ENCODE measurements at places on chromosomes 11 and 22.
A peak's percentile ranks its signal among the peaks of the same experiment; 100 is the strongest.

DNA sequence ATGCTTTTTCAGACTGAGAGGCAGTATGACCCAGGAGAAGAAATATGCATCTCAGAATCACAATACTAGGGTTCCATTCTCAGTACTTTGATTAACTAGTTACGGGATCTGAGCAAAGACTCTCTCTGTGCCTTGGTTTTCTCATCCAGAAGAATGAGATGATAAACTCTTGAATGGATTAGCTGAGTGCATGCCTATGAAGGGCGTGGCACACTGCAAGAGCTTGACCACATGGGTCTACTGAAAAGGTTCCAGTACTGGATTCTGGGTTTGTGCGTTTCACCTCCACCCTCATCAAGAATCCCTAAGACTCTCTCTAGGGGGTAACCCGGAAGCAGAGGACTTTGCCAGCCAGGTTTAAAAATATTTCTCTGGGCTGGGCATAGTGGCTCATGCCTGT lies 25.6 kb downstream of the PGA5 start:
- DNase-seq = peak; percentile 29

DNA sequence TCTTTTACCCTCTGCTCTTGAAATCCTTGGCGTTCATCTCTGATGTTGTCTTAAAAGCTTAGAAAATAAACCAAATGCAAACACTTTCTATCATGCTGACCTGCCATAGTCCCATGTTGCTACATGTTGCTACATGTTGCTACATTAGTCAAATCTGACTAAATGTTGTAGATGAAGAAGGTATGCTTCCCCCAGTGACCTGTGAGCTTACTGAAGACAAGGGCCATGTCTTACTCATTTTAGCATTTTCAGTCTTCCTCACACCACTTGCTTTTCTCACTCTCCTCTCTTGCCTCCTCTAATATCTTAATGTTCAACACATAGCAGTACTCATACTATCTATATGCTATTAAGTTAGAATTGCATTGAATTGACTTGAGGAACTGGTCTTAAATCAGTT lies 346.4 kb upstream of the MTNR1B start:
- DNase-seq = no peak

DNA sequence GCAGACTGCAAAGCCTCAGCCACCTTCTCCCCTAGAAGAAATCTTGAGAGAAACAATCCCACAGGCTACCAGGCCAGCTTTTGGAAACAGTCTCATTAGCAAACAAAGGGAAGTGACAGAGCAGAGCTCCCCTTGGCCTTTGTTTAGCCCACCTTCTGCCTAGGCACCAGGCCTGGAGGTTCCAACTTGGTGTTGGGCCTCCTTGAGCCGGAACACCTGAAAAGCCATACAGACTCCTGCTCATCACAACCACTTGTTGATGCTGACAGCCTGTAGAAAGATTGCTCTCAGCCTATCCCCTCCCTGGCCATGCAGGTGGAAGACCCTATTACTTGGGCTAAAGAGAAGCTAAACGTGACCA lies 26.6 kb downstream of the KCNQ1OT1 start:
- DNase-seq = no peak

- no peak for DNase-seq
Measured at GRCh38 chr11:23473782-23474181, 613.5 kb upstream of the CCDC179 start.

DNA sequence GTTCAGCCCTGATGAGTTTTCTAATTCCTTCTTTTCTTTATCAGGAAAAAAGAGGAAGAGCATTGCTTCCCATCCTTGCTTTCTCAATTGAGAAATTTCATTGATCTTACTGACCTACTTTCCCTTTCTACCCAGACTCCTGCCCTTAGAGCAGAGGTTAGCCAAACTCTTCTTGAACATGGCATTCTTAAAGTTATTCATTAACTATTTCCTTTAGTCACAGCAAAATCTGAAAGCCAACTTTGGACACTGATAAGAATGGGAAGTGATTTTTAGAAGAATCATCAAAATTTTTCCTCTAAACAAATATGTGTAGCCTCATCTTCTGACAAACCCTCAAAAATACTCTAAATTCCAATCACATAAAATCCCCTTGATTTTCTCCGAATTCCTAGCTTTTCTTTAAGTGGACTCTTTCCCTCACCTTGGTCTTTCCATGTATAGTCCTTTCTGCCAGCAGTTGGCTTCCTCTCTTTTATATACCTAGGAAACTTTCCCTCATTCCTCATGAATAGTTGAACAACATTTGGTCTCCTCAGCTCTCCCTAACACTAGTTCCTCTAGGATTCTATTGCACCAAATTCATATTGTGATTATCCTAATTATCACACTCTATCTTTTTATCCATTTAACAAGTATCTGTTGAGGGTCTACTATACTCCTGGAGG lies 566.7 kb upstream of the CCDC90B start:
- DNase-seq = no peak

DNA sequence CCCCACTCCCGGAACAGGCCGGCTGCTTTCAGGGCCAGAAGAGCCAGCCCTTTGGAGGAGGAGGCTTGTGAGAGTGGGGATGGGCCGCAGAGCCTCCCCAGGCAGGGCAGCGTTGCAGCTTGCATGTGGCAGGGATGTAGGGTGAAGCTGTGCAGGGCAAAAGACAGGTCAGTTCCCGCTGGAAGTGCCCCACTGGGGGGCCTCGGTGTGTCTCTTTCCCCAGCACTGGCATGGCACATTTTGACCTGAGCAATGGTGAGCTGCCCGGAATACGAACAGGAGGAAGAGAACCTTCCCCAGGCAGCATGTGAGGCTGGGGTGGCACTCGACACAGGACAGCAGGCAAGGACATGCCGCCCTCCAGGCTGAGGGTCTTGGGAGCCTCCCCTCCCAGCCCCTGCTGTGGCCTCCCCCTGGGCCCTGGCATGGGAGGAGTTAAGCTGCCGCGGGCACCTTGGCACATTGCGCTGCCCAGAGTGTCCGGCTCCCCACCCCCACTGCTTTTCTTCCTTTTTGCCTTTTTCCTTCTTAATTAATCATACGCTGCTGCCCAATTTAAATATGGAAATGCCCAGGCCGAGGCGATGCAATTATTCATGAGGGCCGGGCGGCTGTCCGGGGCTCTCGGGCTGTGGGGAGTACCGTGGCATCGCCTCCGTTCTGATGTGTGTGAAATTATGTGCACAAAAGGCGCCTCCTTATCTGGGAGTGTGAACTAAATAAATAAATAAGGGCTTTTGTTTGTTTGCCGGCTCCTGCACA lies 76.0 kb upstream of the WNT7B start:
- peak; percentile 47 for DNase-seq

GRCh38 chr11:64297699-64298358 lies 2.3 kb upstream of the CATSPERZ start:
- DNase-seq = peak; percentile 43

- DNase-seq = peak; percentile 41
Measured at GRCh38 chr22:46652081-46652846, 32.1 kb downstream of the GRAMD4 start.

- no peak for DNase-seq
Measured at GRCh38 chr11:131934006-131934405, 563.6 kb downstream of the NTM start.

- peak; percentile 51 for DNase-seq
Measured at GRCh38 chr11:67275606-67276409, 9.5 kb downstream of the GRK2 start.

DNA sequence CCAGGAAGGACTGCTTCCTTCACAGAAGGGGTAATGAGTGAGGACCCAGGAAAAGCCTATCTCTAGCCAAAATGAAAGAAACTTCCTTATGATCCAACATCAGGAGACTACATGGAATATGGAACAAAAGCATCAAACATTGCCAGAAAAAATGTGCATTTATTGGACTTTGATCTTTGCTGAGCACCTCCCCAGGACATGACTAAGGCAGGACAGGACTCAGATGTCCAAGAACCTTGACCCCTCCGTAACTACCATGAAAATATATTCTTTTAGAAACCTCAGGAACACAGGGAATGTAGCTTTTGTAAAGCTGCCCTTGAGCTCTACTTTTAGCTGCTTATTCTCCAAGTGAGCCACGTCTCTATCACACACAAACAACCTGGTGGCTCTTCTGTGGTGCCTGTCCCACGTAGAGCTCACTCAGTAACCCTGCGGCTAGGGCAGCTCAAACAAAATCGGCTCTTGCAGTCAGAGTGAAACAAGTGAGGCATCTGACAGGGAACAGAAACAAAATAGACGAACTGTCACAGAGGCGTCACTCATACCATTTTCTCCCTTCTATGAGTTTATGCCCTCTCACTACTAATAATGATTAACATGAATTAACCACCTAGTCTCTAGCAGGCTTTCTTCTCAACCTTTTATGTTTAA lies 471.5 kb upstream of the API5 start:
- DNase-seq = no peak

DNA sequence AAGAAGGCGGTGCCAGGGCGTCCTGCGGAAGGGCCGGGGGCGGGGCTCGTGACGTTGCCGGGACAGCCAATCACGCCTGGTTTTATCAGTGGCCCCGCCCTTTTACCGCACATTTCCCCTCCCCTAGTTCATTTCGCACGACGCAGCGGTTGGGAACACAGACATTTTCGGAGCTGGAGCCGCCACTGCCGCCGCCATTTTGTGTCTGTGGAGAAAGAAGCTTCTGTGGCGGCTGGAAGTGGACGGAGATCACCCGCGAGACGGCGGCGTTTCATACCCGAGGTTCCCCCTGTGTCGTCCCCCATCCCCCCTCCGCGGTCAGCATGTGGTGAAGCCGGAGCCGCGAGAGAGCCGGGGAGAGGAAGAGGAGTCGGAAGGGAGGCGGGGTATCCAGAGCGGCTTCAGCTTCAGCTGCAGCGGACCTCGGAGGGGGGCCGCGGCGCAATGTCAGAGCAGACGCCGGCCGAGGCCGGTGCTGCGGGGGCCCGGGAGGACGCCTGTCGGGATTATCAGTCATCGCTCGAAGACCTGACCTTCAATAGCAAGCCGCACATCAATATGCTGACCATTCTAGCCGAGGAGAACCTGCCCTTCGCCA lies at the start of gene PCF11:
Gene PCF11 (plus strand): TSS at position 136 of the 598 bp plus-strand sequence. CDS start 309 bp downstream, at position 445.
- no peak for DNase-seq

- no peak for DNase-seq
Measured at GRCh38 chr22:37616201-37617083, 7.8 kb downstream of the GGA1 start.

- DNase-seq = no peak
Measured at GRCh38 chr22:29569011-29569678, 11.8 kb downstream of the NIPSNAP1 start.

DNA sequence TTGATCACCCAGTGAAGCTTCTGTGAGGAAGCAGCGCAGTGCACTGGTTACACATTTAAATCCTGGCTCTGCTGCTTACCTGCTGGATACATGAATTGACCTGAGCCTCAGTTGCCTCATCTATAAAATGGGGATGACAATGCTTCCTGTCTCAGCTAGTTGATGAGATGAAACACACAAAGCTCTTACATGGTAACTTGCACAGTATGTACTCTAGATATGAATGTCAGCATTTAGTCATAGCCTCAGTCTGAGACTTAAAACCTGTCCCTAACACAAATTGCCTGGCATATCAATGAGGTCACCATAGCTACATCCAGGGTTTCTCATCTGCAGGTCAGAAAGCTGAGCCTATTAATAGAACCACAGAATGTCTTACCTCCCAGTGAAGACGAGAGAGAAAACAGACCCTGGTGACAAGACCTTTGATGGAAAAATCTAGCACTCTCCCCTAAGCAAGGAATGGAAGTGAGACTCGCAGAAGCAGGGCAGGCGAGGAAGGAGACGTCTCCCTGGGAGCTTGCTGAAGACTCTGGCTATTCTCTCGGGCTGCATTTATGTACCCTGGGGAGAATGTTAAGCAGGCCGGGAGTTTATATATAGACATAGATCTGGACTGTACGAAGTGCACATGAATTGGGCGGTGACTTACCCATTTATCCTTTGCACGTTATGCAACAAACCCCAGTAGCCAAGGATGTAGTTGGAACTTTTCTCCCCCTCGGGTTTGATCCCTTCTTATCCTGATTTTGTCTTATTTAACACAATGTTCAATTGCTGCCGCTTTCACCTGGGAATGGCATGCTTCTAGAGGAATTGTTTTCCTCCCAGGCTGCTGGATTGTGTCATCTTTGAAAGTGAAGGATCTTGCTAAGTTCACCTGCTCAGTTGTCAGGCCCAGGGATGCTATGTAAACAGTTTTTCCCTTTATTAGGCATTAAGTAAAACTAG lies 18.0 kb downstream of the SDHAF2 start:
- no peak for DNase-seq

DNA sequence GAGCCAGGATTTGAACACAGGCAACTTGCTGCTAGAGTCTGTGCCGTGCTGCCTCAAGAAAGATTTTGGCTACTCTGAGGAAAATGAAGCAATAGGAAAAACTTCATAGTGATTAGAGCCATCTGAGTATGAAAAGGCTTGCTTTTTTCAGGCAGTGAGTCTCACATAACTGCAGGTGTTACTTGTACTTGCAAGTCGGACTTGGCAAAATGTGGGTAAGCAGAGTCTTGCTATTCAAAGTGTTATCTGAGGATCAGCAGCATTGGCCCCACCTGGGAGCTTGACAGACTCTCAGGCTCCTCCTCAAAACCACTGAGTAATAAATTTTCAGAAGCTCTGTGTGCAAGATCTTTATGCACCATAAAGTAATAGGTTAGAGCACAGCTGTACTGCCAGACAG lies 18.1 kb downstream of the RNF141 start:
- no peak for DNase-seq

- DNase-seq = no peak
Measured at GRCh38 chr11:110525883-110526282, 96.1 kb downstream of the FDX1 start.

GRCh38 chr11:70139785-70140410 lies 61.8 kb downstream of the ANO1 start:
- DNase-seq = no peak

DNA sequence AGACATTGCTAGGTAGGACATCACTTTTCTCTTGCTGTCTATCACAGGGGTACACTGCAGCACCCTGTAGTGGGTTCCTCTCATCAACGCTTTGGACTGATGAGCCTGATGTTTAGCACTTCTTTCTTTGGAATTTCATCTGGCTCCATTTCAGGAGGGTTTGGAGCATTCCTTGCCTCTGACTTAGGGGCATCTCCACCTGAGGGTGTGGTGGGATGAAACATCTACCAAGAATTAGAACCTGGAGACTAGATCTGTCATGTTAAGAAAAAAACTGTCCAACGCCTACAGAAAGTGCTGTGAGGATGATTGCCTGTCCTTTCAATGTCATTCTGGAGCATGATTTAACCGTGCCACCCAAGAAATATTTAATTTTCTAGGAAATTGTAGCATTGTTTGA lies 648.4 kb downstream of the ETS1 start:
- no peak for DNase-seq

GRCh38 chr22:25563761-25564319 lies 635 bp upstream of the GRK3 start:
- no peak for DNase-seq
